ENCODE measurements at places on chromosomes 12 and 14. TPM values are rescaled to one million over a fixed set of nuclear protein-coding genes. Genes with fewer than 3 reads are reported as not detected.

DNA sequence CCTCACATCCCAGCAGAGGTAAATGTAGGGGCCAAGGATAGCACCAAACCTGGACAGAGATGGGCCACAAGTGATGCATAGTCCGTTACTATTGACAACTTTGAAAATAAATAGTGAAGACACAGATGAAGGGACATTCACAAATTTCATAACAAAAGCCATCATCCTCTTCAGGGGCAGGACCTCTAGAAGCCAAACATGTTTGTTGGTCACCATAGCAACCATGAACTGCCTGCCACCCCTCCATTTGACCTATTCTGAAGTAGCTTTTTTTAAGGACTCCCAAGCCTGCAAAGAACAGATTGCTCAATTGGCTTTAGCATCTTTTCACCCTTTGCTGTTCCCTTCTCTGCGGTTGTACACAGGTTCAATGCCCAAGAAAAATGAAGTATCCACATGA, 35.7 kb upstream of the MDM1 start:
- DNase-seq: no peak

GRCh38 chr12:107405436-107405835, 280.2 kb upstream of the PWP1 start:
- no peak for DNase-seq

GRCh38 chr12:84661786-84662185, 250.8 kb downstream of the SLC6A15 start:
- no peak for DNase-seq

DNA sequence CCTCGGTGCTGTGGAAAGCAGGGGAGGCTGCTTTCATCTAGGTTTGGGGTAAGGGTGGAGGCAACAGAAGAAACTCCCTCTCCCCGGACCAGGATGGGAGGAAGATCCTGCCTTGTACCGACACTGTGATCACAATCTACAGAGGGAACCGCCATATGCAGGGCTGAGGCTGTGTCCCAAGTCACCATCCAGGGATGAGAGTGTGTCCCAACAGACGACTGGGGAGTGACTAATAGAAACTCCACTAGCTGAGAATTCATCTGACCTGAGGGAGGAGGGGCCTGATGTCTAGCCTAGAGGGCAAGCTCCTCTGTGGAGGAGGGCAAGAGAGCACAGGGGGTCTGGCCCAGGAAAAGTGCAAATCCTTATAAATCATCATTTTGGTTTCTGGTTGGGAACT, 172.4 kb downstream of the CALM1 start:
- DNase-seq: no peak

GRCh38 chr12:62375603-62376002, 91.0 kb upstream of the MON2 start:
- no peak for DNase-seq

- peak; percentile 40 for DNase-seq
Measured at GRCh38 chr12:100827901-100828520, 33.4 kb downstream of the ANO4 start.

GRCh38 chr12:49885663-49886461, 17.8 kb downstream of the FAIM2 start:
- DNase-seq: no peak

- DNase-seq: no peak
Measured at GRCh38 chr12:108821407-108822397, 35.7 kb downstream of the SSH1 start.

DNA sequence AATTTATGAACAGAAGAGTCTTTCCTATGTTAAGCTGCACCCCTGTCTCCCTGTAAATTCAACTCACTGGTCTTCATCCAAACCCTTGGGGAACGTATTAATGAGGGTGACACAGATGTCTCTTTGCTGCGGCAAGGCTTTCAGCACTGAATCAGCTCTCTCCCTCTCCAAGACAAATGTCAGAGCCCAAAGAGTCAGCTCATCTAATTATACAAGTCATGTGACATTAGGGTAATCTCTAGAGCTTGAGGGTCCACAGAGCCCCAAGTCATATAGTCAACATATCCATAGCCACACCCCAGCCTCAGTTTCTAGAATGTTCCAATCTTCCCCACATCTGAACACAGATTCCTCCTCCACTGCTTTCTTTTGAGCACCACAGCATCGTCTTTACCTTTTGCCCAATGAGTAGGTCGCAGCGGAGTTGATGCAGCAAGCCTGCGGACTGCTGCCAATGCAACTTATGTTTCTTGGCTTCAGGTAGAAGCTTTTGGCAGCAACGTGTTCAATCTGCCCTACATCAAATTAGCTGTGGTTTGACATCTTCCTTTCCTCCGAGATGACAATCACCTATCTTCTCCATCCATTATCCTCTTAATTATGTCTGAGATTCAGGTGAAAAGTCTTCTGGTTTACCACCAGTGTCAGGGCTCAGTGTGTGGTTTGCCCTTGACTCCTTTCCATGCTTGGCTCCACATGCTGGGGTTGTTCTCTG, 5.3 kb downstream of the BATF start:
- DNase-seq: no peak

The NKX2-1 gene
- not detected for polyA plus RNA-seq

- no peak for DNase-seq
Measured at GRCh38 chr14:100885617-100886016, 17.9 kb downstream of the RTL1 start.

DNA sequence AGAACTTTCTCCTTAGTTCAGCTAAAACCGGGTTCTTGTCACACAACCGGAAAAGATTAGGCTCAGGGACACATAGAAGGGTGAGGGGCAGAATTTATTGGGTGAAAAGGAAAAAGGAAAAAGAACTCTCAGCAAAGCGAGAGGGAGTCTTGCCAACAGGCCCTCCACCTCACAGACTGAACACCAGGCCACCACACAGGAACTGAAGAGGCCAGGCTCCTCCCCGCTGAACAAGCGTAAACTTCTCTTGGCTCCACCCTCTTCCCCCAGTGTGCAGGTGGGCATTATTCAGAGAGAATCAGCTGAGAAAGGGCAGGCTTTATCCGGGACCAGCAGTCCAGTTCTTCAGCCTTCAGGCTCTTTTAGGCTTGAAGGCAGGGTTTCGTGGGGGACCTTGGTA, 125.6 kb upstream of the FGD4 start:
- peak; percentile 69 for DNase-seq

GRCh38 chr12:69172491-69172890, 66.9 kb upstream of the CPSF6 start:
- DNase-seq: no peak

- no peak for DNase-seq
Measured at GRCh38 chr12:127311720-127312364, 955.1 kb upstream of the TMEM132C start.

The SLC41A2 gene
- polyA plus RNA-seq: 3.2 TPM

The DHRS2 gene
- polyA plus RNA-seq: 2.4 TPM

The MAP3K12 gene
- polyA plus RNA-seq: 15.2 TPM

The ADAMTS20 gene
- not detected for polyA plus RNA-seq

DNA sequence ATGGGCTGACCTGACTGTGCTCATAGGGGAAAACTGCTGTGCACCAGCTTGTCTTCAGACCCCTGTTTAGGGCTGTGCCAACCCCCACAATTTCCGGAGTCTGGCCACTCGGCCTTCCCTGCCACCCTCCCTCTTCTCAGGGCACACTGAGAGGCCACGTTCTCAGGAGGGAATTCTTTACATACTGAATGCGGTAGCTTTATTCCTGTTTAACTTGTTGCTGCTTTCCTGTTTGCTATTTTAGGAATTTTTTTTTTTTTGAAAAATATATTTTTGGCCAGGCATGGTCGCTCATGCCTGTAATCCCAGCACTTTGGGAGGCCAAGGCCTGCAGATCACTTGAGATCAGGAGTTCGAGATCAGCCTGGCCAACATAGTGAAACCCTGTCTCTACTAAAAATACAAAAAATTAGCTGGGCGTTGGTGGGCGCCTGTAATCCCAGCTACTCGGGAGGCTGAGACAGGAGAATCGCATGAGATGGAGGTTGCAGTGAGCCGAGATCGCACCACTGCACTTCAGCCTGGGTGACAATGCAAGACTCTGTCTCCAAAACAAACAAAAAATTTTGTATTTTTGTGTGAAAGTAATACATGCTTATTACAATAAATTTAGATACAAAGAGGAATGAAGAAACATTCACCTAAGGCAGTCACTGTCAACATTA, 39.5 kb downstream of the TPCN1 start:
- DNase-seq: no peak

DNA sequence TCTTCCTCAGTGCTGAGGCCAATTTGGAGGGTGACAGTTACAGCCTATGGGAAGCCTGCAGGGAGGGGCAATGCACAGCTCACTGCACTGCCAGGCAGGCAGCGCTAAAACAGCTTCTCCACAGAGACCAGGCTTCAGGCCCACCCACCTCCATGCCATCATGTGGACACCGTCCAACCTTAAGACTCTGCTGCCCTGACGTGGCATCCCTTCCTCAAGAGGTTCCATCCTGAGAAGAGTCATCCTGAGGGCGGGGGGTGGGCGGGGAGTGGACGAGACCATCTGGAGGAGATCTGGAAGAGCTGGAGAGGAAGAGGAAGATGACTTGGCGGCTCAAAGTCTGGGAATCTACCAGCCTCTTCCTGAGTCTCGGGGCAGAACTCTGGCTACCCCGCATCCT, 8.4 kb upstream of the ACVRL1 start:
- no peak for DNase-seq

The CCDC85C gene
- polyA plus RNA-seq: 14.7 TPM

DNA sequence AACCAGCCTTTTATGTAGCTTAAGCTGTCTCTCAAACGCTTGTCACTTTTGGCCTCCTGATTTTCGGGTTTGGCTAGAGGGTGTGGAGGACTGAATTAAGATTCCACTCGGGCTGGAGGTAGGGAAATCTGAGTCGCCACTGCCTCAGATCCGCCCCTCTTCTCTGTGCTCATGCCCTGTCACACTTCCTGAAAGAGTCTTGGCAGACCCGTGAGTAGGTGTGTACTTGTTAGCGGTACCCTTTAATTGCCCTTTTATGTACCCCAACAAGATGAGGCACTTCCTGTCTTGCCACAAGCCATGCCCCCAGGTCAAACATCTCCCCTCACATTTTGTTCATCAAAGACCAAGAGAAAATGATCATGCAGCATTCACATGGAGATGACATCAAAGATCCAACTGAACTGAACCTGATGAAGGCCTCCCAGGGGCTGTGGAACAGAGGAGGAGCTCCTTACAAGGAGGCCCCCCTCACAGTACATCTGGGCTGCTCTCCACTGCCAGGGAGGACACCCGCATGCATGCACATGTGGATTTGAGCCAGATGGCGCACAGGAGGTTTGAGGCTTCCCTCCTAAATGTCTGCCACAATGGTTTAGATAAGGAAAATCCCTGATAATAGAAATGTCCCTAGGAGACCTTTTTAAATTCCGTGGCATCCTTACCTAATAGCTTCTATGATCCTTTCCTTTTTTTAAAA, 86.5 kb upstream of the CDKN3 start:
- DNase-seq: no peak

DNA sequence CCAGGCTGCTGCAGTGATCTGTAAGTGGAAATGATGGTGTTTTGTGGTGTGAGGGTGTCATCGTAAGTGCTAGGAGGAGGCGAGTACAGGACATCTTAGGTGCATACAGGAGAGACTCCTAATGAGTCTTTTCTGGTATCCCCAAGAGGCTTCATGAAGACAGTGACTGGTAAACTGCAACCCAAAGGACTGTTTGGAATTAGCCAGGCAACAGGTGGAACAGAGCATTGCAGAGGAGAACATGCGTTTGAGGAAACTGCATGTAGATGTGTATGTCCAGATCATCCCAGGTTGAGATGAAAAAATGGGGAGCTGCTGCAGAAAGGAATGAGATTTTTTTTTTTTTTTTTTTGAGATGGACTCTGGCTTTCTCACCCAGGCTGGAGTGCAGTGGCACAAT, 5.4 kb downstream of the ACAD10 start:
- DNase-seq: no peak

GRCh38 chr12:50234347-50234746, 49.0 kb downstream of the LIMA1 start:
- DNase-seq: no peak

- no peak for DNase-seq
Measured at GRCh38 chr12:76329159-76329558, 19.1 kb downstream of the BBS10 start.

DNA sequence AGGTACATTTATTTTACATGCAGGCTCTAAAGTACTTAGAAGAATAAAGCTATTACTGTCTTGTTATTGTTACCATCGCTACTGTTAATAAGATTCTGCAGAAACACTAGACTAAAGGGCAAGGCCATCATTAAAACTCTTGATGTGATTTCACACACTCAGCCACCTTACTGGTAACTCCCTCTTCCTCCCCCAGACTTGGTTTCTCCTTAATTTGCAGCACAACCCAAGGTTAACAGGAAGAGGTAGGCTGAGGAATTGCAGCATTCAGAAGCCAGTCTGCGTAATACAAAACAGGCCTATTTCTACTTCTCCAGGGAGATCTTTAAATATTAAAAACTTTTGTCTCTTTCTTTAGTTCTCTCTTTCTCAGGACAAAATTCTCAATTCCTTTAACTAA, 210.3 kb downstream of the BTG1 start:
- no peak for DNase-seq

DNA sequence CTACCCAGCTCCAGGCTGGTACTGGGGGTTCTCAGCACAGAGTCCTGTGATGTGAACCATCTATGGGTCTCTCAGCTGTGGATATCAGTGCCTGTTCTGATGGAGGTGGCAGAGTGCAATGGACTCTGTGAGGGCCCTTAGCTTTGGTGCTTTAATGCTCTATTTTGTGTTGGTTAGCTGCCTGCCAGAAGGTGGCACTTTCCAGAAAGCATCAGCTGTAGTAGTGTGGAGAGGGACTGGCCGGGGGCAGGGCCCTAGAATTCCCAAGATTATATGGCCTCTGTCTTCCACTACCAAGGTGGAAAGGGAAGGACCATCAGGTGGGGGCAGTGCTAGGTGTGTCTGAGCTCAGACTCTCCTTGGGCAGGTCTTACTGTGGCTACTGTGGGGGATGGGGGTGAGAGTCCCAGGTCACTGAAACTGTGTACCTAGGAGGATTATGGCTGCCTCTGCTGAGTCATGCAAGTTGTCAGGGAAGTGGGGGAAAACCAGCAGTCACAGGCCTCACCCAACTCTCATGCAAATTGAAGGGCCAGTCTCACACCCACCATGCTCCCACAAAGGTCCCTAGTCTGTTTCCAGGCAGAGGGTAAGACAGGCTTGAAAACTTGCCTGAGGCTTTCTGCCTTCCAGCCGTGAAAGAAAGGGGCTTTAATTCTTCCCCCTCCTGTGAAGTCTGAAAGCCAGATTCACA, 878.1 kb downstream of the C12orf50 start:
- DNase-seq: no peak

The TMEM106C gene
- 126 TPM for polyA plus RNA-seq

GRCh38 chr14:68084256-68084655, 264.7 kb downstream of the RAD51B start:
- peak; percentile 44 for DNase-seq

The FGF23 gene
- not detected for polyA plus RNA-seq

DNA sequence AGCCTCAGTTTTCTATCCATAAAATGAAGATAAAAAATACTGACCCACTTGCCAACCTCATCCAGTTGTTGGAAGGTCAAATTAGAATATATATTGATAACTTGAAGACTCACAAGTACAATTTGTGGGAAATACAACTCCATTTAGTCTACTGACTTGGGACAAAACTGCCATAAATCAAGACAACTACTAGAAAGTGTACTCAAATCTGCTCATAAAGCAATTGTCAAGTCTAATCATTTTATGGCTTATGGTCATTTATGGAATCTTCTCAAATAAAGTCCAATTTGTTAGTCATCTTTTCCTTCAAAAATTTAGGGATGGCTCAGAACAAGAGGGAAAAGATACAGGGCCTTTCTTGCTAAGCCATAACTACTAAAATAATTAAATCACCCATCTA, 7.0 kb downstream of the BTG1 start:
- no peak for DNase-seq
